ENCODE measurements at places on chromosomes 1 and 21. TPM values are rescaled to one million over a fixed set of nuclear protein-coding genes. Genes with fewer than 3 reads are reported as not detected.

The TENT5C gene
- 0.19 TPM for total RNA-seq

The TRNP1 gene
- total RNA-seq: 35.4 TPM

The OVAAL gene
- total RNA-seq: not detected

The FLG gene
- total RNA-seq: 1.3 TPM

The UBXN10 gene
- total RNA-seq: not detected

The SPOCD1 gene
- 4.4 TPM for total RNA-seq

The SEMA6C gene
- 1.2 TPM for total RNA-seq

The GCSAML gene
- not detected for total RNA-seq
